ENCODE measurements at places on chromosomes 6 and 20.

GRCh38 chr6:21870076-21870730 is 276.7 kb downstream of the SOX4 start:
- DNase-seq = no peak

DNA sequence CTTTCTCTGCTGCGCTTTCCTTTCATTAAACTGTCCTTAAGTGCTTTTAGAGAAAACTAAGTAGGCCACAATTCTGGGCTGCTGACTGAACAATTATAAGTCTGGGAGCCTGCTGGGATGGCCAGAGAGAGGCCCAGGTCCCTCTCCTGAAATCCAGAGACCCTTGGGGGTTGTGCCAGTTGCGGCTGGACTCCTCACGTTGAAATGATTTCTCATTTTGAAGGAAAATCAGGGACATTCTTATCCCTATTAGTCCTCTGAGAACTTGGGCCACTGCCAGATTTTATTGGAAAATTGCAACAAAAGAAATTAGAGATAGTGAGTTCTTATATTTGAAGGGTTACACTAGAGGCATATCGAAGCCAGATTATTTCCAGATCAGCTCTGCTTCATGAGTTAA is 145.1 kb downstream of the CLIC5 start:
- no peak for DNase-seq

DNA sequence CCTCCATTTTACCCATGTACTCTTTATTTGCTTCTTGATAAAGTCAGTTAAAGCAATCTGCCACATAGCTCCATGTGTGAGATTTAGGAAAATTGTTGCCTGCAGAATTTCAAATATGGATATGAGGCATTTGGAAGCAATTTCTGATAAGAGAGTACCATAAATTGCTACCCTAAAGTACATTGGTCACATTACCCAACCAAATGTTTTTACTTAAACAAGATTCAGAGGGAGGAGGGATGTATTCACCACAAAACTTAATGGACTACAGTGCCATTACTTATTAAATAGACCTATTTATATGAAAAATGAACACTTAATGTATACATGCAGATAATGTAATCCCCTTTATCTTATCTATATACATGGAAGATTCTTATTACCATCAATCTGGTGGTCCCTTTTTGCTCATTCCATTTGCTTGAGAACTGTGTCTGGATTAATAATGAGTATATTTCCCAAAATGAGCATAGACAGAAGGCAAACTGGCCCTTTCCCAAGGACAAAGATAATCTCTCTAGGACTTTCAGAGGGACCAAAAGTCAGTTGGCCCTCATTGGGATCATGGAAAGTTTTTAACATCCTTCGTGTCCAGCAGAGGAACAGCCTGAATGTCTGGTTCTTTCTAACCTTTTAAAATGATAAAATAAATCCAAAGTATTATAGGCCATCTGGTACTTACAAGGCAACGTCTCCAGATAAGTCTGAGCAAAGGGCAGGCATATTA is 526.4 kb downstream of the CBLN4 start:
- DNase-seq = no peak

DNA sequence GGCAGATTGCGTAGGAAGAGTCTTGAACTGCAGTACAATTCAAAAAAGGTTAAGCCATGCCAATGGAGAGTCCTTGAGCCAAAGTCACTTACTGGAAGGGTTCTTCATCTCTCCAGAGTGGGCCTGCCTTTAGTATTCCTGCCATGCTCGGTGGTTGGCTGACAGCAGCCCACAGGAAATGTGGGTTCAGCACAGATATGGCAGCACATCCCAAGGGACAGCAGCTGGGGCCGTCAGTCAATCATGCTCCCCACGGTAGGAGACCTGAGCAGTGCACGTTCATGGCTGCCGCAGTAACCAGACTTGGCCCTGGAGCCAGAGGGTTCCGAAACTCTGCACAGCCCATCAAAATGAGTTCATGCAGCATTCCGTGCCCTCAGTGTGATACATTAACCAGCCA is 63.6 kb upstream of the SIRPA start:
- no peak for DNase-seq

DNA sequence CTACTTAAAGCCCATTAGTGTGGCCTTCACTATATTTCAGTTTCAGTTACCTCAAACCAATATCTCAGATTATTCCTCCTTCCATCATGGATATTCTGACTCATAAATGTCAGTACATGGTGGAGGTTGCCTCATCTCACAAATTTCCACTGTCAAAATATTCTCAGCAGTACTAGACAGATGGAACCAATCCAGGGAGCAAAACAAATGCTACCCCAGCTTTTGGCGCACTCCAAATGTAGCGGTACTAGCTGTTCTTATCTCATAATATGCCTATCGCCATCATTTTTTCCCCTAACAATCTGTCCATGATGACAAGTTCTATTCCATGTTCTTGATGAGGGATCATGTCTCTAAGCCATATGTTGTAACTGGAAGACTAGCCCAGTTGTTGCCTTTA is 1026.1 kb downstream of the KIF16B start:
- DNase-seq = no peak

GRCh38 chr20:5508044-5508443 is 191.3 kb upstream of the PROKR2 start:
- DNase-seq = no peak

- DNase-seq = no peak
These were observed 53.3 kb downstream of the UTRN start for GRCh38 chr6:144338474-144338873.

DNA sequence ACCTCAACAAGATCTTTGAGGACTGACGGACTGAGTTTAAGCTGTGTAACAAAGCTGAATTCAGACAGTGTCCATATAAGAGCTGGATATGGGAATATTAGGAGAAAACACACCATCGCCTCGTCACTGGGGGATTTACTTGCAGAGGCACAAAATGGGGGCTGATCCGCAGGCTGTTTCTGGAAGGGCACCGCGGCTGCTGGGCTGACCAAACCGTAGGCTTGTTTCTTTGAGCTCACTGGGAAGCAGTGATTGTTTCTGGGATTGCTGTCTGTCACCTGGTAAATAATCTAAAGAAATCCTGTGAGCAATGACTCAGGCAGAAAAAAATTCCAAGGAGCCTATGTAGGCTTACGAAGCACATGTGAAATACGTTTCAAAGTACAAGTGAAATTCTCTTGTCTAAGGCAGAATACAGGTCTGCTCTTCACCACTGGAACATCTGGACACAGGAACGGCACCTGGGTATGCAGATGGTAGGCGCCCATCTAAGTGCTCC is 63.9 kb upstream of the MPC1 start:
- no peak for DNase-seq

GRCh38 chr6:39200498-39201020 is 28.7 kb downstream of the KCNK5 start:
- no peak for DNase-seq

DNA sequence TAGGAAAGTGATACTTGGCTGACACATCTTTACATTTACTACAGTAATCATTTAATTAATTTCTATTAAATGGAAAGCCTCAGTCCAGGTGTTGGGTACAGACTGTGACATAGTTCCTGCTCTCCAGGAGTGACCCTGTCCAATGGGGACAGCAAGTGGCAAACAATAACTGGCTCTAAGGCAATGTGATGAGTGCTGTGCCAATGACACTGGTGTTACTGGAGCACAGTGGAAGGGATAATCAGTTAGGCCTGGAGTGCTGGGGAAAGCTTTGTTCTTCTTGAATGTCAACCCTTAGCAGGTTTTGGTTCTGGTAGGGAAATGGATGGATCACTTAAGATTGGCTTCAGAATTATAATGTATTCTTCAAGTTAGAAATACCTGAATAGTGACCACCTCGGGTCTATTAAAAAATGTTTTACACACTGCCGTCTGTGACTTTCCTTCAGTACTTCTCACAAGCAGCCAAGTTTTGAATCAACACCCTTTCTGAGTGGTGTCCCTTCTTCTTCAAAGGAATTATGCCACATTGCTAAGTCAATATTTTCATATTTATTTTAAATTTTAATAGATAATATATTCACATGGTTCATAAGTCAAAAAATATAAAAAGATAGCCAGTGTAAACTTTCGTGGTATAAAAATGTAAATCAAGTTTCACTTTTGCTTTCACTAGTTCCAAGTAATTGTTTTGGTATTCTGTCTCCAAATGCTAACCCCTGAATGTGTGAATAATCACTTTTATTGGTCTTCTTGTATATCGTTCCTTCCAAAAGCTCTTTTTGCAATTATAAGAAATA is 9.6 kb downstream of the CMTR1 start:
- DNase-seq = no peak

GRCh38 chr6:12813321-12813720 is 96.8 kb downstream of the PHACTR1 start:
- DNase-seq = no peak

GRCh38 chr6:24444588-24444987 is 41.9 kb downstream of the MRS2 start:
- DNase-seq = no peak

DNA sequence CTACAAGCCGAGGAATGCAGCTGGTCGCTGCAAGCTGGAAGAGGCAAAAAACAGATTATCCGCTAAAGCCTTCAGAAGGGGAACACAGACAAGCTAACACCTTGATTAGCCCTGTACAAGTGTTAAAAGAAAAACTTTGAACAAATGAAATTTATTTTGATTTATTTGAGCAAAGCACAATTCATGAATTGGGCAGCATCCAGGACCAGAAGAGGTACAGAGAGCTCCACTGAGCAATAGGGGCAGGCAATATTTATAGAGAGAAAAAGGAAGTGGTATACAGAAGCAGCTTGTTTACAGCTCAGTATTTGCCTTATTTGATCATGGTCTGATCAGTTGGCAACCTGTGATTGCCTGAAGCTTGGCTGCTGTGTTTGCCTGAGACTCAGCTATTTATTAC is 17.6 kb downstream of the HLA-DOB start:
- DNase-seq = no peak

- DNase-seq = no peak
These were observed 93.8 kb downstream of the FOXA2 start for GRCh38 chr20:22490287-22491193.

GRCh38 chr6:52546678-52547077 is 30.2 kb downstream of the TRAM2 start:
- DNase-seq = no peak

- DNase-seq = no peak
These were observed 156.1 kb upstream of the CITED2 start for GRCh38 chr6:139530561-139530960.

GRCh38 chr20:63178446-63178820 is 37.5 kb downstream of the YTHDF1 start:
- no peak for DNase-seq

DNA sequence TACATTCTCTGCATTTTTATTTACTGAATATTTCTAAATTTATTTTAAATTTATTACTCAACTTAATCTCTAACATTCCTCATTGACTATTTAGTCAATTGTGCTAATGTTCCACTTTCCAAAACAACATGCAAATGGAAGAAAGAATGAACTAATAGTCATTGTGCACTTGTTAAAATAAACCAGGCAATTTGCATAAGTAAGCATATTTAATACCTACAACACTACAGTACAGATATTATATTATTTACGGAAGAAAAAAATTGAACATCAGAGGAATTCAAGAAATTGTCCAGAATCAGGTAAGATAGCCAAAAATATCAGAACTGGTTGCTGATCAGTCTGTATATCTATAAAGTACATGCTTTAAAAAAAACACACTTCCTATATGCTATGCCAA is 320.5 kb downstream of the CENPW start:
- no peak for DNase-seq

DNA sequence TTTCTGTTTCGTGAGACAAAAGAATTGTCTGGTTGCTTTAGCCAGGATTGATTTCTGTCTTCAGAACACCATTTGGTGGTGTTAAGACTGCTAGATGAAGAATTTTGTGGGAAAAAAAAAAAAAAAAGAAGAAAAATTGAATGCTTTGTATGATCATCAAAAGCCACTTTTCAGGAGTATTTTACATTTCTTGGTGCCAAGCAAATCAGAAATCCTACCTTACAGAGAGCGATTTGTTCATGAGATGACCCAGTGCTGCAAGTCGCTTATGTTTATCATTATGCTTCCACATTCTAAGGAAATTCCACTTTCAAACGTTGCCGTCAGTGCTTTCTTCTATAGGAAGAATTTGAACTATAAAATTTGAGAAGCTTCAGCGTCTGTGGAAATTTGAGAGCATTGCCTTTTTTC is 228.7 kb downstream of the BCKDHB start:
- DNase-seq = no peak

DNA sequence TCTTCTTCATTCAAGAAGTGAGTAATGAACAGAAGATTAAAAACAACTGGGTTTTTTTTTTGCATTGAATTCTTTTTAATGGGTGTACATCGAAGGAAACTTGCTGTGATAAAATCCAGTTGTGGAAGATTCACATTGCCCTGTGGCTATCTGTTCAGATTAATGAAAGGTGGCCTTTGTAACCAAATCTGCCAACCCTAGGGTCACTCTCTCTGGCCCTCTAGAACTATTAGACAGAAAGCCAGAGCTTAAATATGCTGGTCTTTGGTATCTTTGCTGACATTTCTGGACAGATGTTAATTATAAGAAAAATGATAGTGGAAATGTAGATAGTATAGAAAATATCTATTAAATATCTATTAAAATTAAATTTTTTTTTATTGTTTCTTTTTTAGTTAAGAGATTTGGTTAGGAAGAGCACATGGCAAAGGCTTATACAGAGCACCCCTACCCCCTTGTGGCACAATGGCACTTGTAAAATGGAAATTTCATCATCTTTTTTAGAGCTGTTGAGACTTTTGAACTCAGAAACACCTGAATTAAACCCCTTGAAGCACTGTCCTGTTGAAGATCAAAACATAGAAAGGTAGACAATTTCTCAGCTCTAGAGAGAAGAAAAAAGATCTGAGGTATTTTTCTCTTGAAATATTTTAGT is 572.5 kb downstream of the PKHD1 start:
- DNase-seq = no peak

- no peak for DNase-seq
These were observed 91.9 kb downstream of the ADGRB3 start for GRCh38 chr6:68726992-68727391.

DNA sequence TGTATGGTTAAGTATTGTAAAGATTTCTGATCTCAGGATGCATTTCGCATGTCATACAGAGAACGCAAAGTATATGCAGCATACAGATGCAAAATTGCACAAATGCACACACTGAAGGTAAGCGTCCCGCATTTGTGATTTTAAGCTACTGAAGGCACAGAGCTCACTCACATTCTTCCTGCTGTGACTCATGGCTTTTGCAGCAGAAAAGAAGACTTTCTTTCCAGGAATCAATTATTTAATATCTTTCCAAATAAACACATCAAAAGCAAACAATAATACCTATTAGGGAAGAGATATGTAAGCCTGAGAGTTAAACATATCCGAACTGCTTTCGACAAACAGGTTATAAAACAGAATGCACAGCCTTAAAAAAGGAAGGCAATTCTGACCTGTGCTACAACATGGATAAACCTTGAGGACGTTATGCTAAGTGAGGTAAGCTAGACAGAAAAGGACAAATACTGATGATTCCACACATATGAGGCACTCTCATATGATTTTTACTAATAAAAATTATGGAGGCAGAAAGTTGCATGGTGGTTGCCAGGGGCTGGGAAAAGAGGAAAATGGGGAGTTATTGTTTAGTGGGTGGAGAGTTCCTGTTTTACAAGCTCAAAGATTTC is 109.0 kb downstream of the TFAP2A start:
- no peak for DNase-seq
